ENCODE measurements at places on chromosomes 7 and 10.

- no peak for DNase-seq
Observed at GRCh38 chr10:19592276-19592675, 224.0 kb upstream of the PLXDC2 start.

DNA sequence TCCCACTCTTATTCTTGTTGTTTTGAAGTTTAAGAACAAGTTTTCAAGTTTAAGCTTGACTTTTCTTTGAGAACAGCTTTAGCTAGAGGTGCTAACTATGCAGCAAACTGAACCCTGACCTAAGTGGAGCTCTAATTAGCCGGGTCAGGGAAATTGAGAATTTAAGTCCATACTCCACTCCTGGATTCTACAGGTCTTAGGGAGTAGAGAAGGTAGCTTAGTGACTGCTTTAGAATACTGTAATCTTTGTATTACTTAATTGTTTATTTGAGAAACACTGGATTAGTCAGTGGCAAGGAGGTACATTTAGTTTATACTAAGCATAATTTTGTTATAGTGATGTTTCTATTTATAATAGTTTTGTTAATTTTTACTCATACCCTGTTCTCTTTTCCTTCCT is 74.6 kb upstream of the STRIP2 start:
- no peak for DNase-seq

- DNase-seq = peak; percentile 44
Observed at GRCh38 chr7:1672851-1673486, 2.9 kb downstream of the ELFN1 start.

- DNase-seq = no peak
Observed at GRCh38 chr10:92789786-92790185, 58.5 kb upstream of the EXOC6 start.

- no peak for DNase-seq
Observed at GRCh38 chr7:28411876-28412662, at the start of gene CREB5. Gene CREB5 (plus strand): TSS chr7:28412518. CDS start chr7:28412915, 397 bp downstream.

DNA sequence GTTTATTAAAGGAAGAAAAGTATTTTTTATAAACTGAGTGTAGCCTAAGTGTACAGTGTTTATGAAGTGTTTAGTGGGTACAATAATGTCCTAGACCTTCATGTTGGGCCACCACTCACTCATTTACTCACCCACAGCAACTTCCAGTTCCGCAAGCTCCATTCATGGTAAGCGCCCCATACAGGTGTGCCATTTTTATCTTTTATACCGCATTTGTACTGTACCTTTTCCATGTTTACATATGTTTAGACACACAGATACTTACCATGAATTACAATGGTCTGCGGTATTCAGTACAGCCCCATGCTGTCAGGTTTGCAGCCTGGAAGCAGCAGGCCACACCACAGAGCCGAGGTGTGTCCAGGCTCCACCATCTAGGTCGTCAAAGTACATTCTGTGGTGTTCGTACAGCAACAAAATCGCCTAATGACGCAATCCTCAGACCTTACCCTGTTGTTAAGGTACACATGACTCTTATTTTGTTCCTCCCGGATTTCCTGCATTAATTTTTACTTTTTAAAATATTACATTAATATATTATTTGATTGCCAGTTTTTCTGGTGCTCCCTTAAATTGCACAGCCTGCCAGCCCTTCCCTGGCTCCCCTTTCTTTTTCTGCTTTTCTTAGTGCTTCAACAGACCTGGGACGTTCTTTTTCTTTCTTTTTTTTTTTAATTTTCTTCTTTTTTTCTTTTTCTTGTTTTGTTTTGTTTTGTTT is 881 bp upstream of the SSBP1 start:
- no peak for DNase-seq

DNA sequence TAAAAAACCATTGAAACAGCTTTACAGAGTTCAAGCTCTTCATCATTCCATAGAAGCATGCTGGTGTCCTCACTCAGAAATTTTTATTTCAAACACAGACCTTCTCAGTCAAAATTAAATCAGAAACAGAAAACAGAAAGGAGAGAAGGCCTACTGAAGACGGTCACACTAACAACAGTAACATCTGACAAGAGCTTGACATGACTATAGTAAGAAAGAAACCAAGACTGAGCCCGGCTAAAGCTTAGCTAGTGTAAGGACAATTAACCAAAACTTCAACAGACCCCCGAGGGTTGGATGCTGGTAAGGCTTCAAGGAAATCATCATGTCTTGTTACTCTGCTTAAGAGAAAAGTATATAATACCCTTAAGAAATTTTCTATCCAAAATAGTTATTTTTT is 38.6 kb downstream of the MTPN start:
- DNase-seq = no peak

DNA sequence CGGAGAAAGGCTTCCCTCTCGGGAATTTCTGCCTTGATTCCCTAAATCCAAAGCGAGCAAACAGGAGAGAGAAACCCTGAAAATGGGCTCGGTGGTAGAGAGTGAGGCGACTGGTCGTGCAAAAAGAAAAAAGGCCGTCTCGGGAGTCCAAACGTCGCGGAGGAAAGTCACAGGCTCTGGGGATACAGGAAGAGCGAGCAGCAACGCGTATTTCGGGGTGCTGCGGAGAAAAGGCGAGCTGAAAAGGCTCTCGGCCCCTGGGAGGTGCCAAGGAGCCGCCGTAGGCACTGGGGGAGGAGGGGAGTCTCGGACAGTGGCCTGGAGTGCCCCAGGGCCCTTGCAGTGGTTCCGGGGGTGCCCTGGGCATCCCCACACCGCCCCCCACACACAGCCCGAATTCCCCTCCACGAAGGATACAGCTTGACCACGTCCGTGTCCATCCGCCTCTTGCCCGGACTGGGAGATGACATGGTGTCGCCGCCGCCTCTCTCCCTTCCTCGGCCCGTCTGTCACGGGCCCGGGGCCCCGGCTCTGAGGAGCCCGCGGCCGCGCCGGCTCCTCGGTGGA is 591 bp downstream of the UBE2H start:
- no peak for DNase-seq

DNA sequence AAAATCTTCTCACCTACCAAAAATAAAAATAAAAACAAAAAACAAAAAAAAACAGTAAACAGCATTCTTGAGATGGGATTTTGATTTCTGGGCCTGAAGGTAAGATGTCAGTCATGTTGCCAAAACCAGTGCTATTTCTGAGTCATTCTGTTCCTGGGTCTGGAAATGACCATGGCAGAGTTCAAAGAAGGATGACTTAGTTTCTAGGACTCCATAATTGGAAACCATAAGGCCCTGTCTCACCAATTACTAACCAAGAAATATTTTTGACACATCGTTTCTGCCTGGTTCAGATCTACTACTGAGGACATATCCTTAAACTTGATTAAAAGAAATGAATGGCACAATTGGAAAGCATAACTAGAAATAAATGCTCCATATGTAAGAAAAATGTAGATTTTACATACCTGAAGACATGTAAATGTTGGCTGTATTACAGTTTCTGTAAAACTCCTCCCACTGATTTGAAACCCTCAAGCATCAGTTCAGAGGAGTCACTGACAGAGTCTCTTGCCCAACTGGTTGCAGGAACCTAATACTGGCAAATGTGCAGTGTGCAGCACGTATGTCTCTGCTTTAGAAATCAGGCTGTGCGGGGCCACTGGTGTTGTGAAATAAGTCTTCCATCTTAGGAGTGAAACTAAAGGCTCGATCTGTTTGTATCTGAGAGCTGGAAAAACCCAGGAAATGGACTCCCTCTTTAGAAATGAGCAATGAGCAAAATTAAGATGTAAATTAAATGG is 84.8 kb upstream of the EGR2 start:
- no peak for DNase-seq

DNA sequence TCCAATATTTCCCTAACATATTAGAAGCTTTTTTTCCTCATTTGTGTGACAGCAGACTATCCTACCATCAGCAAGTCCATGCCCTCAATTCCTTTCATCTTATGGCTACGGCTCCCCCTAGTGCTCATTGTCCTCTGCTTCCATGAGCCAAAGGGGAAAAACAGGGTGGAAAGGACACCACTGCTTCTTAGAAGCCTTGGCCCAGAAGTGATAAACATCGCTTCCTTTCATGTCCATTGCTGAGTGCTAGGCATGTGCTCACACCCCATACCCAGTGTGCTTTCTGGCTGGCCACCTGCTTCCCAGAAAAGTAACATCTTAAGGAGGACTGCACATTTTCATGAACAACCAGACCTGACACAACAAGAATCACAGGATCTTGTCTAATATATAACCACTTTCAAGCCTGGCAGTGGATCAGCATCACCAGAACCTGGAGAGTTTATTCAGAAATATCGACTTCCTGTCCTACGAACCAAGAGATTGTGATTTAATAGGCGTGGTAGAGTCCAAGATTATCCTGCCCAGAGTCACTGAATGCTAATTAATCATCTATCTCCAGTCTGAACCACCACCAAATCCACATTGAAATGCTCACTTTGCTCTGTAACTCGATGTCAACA is 650.5 kb upstream of the SORCS1 start:
- no peak for DNase-seq

- no peak for DNase-seq
Observed at GRCh38 chr7:148747274-148747673, 48.6 kb downstream of the CUL1 start.

DNA sequence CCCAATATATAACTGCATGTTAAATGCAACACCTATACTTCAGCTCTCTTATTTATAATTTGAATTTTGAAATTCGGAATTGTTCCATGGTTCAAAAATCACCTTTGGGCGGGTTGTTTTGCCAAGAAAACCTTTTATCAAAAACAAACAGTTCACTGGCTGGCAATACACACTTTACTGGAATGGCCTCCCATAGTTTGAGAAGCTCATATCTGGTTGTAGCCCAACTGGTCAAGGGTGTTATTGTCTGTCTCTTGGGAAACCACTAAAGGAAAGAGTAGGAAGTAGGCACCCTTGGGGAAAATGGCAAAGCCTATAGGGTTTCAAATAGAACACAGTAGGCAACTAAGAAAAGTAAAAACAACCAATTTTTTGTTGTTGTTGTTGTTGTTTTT is 117.9 kb downstream of the HIPK2 start:
- no peak for DNase-seq

DNA sequence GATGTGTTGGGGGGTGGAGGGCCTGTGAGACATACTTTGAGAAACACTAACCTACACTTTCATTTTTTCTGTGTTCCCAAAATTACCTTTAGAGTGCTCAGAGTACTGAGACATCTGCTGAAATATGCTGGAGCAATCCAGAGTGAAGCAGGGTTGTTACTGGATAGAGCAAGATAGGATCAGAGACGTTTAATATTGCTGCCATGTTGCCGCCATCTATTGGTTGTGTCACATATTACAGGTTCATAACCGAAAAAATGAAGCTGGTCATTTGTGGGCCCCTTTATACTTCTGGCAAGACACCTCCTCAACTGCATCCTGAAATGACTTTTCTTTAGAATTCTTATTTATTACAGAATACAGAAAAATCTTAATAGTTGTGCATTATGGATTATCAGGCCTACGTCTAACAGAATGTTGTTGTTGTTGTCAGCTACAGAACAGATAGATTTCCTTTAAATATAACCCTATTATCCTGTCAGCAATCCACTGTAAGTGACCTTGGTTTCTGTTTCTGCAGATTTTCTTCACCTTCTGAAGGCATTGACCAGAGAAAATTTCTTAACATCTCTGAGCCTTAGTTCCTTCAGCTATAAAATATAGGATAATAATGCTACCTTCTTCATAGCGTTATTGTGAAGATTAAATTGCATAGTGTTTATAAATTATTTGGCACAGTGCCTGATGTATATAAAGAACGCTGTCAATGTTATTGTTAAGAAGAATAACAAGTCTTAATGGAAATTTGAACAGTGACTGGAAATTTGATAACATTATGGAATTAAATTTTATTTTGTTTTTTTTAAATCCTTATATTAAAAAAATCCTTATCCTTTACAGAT is 16.2 kb upstream of the DLD start:
- no peak for DNase-seq

- DNase-seq = no peak
Observed at GRCh38 chr7:101519324-101520023, 109.6 kb downstream of the MYL10 start.

GRCh38 chr10:72561745-72562166 is 64.1 kb downstream of the MICU1 start:
- DNase-seq = no peak

DNA sequence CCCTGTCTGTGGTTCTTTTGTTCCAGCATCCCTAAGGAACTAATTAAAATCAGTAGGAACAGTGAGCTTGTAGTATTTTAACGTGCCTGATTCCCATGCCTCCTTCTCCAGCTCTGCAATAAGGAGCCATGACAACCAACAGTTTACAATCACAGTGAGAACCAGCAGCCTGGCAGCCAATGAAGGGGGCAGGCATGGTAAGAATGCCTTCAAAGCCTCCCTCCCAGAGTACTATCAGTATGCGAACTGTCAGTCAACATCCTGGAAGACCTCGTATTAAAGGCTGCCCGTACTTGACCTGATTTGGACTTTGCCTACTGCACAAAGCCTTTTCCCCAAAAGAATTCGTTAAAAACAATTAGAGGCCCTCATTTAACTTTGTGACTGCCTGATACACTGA is 7.7 kb downstream of the ZPBP start:
- no peak for DNase-seq
